Stimulated activated CD8-positive, alpha-beta memory T cell treated with anti-CD3 and anti-CD28 coated beads, Interleukin-4, amount 100 ng/mL, for 24 hours (primary cell): ENCODE measurements at places on chromosomes 5 and 9.

- DNase-seq, result no peak
Measured at GRCh38 chr9:125406810-125407087, 145.1 kb downstream of the GAPVD1 start.

DNA sequence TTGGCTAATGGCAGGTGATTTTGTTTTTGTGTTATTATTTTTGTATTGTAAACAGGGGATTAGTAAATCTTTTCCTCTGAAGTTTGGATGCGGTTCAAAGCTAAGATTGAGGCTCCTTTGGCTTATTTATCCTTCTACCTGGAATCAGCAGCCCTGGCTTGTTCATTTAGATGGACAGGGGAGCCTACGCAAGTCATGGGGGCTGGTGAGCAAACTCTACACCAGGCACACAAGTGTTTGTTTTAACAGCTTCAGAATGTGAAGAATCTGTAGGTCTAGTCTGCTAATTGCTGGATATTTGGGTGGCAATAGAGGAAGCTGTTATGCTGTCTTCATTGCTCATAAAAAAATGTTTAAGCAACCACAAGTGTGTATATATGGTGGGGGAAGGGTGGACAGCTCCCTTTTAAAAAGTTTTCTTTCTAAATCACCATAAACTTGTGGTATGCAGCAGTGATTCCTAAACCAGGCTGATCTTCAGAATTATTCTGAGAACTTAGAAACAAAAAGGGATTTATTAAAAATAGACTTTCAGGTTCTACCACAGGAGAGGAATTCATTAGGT, 20.7 kb downstream of the ZNF462 start:
- DNase-seq, result no peak

GRCh38 chr5:6606884-6607558, 25.8 kb downstream of the NSUN2 start:
- DNase-seq, result no peak

GRCh38 chr9:134439368-134439784, 113.1 kb downstream of the RXRA start:
- no peak for DNase-seq

DNA sequence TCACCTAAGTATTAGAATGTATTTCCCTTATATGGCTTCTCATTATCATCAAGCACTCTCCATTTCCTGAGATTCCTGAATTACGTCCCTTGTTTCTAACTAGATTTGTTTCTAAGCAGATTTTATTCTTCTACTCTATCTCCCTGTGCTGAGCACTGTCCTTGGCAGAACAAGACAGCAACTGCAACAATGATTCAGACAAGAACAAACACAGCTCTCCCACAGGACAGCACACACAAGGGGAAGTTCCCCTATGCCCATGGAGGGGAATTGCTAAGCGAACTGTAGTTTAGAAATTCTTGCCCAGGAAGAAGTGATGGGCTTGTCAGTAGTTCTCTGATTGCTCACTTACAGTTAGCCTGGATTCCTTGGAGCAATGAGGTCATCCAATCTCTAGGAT, 759.9 kb downstream of the DTWD2 start:
- DNase-seq, result no peak

DNA sequence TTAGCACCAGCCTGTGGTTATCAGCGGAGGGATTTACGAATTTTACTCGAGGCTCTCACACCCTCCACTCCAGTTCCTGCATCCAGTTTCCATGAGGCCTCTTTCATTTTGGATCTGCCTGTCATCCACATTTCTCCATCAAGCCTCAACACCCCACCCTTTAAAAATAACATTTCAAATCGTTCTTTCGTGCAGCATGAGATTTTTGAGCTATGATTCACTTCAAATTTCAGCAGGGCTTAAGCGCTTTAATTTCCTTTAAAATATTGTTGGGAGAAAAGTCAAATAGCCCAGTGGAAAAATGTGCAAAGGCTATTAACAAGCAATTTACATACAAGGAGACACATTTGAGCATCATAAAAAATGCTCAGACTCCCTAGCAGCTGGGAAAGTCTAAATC, 103.2 kb downstream of the MSX2 start:
- DNase-seq, result no peak

- DNase-seq, result no peak
Measured at GRCh38 chr9:36142510-36143244, 6.1 kb downstream of the GLIPR2 start.

DNA sequence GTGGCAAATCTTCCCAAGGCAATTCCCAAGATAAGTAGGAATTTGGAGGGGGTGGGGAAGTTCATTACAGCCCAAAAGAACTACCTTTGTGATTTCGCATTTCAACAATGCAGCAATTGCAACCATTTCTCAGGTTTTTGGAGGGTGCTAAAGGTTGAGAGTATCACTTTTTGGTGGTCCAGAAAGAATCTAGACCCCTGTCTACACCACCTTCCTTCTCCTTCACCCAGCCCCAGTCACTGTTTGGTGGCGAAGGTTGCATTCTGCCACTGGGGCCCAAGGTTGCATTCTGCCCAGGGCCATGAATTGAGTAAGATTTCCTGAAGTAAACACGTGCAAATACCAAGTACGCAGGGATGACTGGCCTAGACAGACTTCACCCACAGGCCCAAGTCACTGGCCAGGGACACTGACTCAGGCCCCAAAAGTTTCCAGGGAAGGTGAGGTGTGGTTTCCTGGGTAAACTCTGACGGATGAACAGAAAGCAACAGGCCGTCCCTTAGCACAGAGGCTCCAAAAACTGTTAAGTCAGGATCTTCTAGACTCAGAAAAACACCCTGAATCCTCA, 5.7 kb downstream of the PDE6A start:
- no peak for DNase-seq

DNA sequence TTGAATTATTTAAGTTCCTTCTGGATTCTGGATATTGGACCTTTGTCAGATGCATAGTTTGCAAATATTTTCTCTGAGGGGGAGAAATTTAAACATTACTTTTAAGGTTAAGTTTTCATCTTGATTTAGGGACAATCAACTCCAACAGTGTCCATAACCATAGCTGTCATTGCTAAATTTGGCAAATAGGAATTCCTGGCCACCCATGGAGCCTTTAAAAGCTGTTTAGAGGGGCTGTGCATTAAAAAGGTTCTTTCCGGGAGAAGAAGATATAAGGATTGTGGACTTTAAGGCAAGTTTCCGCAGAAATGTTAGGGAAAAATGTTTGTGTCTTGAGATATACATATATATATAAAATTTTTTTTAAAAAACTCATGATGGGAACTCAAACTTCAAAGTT, 339.7 kb downstream of the ADAMTS6 start:
- no peak for DNase-seq

- no peak for DNase-seq
Measured at GRCh38 chr9:113558632-113559502, 95.3 kb downstream of the RGS3 start.

GRCh38 chr9:93230601-93231000, 46.7 kb downstream of the WNK2 start:
- no peak for DNase-seq

- no peak for DNase-seq
Measured at GRCh38 chr5:146169076-146169475, 13.4 kb downstream of the LARS1 start.

DNA sequence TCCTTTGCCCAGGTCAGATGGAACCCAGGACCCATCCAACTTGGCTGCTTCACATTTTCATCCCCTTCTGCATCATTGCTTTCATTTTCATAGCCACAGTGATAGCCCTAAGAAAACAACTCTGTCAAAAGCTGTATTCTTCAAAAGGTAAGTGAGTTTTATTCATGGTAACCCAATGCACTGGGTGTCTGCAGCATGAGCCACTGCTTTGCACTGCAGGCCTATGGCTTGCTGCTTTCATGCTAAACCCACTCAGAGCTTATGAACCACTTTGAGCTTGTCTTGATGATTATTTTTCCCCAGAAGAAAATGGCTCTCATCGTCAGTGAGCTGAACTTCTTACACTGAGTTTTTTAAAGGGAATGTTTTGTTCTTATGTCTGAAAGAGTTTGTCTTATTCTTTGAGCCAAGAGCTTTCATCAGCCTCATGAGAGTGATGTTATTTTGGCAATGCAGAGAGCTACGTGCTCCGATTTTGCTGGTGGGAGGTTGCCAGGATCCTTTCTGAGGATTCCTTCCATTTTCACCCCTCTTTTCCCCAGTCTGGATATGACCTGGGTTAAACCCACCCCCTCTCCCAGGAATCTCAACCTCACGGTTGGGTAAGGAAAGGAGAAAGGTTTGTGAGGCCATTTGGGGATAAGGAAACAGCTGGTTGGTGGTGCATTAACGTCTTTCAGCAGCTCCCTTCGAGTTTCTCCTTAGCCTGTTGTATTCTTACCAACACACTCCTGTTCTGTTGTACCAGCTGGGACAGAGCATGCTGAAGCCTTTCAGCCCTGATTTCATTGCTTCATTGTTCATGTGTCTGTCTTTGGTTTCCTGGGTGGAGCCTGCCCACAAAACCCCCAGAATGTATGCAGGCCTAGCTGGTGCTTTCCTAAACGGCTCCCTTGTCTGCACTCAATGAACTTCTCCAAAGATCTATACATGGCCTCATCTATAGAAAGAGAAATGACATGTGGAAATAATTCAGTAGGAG, 47.6 kb downstream of the PDCD1LG2 start:
- DNase-seq, result peak; percentile 11

DNA sequence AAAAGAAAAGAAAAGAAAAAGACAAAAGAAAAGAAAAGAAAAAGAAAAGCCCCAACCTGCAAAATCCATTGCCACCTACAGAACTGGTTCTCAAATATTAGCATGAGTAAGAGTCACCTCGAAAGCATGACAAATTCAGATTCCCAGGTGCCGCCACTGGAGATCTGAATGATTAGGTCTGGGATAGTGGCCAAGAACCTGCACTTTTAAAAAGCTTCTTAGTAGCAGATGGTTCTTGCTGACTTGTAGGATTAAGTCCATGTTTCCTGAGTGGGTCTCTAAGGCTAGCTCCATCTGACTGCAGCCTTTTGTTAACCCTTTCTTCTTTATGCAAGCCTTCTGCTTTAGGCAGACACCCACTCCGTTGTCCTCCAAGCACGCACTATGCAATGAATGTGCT, 178.5 kb upstream of the CDH18 start:
- no peak for DNase-seq
